Foreskin keratinocyte (primary cell): ENCODE measurements at places on chromosomes 1 and 21. TPM values are rescaled to one million over a fixed set of nuclear protein-coding genes. Genes with fewer than 3 reads are reported as not detected.

- no peak for DNase-seq
Observed at GRCh38 chr1:236363237-236363636, 30.8 kb upstream of the EDARADD start.

DNA sequence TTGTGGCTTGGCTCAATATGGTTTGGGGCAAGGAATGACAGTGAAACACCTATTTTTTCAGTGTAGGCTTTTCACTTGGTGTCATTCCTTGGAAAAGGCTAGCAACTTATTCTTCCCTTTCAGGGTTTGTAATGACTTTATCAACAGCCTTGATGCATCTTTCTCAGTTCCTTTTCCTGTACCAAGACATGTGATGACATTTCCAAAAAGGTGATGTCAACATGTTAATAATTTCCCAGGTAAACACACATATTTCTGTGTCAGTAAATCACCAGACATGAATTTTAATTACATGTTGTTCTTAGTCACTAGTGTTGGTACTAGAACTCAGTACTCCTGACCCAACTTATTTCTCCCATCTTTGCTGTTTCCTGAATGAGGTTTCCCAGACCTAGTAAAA, 37.8 kb upstream of the RRP15 start:
- no peak for DNase-seq

DNA sequence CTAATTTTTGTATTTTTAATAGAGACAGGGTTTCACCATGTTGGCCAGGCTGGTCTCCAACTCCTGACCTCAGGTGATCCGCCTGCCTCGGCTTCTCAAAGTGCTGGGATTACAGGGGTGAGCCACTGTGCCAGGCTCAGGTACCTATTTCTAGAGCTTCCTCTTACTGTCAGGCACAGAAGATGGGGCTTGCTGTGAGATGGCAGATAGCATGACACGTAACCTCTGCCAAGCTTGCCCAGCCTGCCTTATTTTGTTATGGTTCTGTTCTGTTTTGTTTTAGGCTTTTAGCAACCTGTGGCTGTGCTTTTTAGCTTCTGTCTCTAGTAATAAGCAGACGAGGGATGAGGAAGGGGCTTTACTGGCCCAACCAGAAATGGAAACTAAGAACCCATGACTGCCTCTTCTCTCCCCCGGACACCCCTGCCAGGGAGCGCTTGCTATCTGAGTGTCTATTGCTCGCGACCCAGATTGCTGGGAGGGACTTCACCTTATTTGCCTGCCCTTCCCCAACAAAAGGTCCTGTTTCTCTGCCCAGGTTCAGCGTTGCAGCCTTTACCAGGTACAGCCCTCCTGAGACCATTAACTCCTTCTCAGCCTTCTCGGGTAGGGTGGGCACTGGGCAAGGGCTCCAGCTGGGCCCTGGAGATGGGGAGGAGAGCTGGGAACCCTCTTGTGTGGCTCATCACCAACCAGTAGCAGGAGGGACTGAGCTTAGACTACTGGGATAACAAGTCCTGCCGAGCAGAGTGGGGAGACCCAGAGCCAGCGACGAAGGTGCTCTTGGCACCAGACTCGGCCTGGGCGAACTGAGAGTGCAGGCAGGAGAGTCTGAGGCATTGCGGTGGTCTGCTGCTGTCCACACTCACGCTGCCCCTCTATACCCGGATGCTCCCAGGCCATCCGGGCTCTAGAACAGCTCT, 13.5 kb upstream of the LGR6 start:
- no peak for DNase-seq

- DNase-seq: peak; percentile 41
Observed at GRCh38 chr1:99481391-99481996, 164.4 kb upstream of the PALMD start.

DNA sequence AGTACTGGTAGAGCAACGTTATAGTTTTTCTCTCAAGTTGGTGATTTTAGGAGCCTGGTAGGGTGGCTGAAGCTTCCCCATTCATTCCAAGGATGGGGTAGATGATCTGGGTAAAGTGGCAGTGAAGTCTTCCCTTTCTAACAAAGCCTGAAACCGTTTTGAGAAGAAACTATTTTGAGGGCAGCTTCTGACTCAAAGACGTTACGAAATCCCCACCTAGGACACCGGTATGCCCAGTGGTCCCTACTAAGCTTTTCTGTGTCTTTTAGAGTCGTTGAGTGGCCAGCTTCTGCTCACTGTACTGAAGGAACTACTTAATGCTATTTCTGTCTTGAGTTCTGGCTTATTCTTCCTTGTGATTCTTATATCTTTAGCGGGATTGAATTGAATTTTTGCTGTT, 1.4 kb downstream of the WDTC1 start:
- no peak for DNase-seq

DNA sequence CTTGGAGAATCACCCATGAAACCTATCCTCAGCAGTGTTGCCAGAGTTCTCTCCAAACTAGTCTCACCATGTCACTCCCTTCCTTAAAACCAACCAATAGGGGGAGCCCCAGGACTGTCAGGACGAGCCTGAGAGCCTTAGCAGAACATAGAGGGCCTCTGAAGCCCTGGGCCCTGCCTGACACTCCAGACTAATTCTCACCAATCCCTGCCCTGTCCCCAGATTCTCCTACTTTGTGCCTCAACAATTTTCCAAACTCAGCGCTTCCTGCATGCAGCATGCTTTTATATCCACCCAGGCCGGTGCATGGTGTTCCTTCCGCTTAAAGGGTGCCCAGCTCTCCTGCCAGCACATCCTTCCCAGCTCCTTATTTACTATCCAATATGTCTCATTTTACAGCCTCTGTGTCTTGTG, 42.7 kb downstream of the HSD3B1 start:
- DNase-seq: no peak

GRCh38 chr21:41582866-41583265, 74.9 kb upstream of the TMPRSS2 start:
- no peak for DNase-seq

DNA sequence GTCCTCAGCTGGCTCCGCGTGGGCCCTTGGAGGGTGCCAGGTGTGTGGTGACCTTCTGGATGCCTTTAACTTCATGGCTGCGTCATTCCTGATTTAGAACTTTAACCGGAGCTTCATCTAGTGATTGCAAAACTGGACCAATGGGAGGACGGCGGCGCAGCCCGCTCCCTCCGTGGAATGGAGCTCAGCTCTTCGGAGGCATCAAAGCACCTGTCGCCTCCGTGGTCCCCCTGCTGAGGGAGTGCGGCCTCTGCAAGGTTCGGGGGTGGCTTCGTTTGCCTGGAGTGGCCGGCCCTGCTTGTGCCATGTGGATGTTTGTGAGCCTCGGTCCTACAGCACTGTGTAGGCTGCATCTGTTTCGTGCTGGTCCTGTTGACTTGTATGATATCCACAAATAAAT, 14.2 kb downstream of the CSTB start:
- DNase-seq: no peak

- DNase-seq: no peak
Observed at GRCh38 chr1:228084325-228084724, 1.8 kb downstream of the ARF1 start.

GRCh38 chr1:84907095-84907827, 14.3 kb upstream of the LPAR3 start:
- peak; percentile 90 for DNase-seq

DNA sequence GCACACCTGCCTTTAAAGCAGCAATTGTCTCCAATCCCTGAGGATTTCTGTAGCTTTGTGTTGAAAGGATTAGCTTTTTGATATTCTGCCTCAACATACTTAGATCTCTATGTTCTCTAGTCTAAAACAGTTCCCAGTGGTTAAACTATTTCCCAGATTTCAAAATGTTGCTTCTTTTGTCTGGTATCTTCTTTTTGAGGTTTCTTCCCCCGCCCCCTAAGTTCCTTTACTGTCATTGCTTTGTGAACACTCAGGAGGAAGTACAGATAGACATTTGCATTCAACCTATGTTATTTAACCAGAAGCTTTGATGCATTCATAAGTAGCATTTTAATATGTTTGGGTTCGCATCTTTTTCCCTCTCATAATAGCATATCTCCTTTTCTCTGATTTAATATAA, 33.5 kb downstream of the CYYR1 start:
- no peak for DNase-seq

- no peak for DNase-seq
Observed at GRCh38 chr1:40247655-40248054, at the start of gene TMCO2. TMCO2 (plus strand) TSS chr1:40247937; CDS start chr1:40247994, 57 bp downstream.

Gene CD160
- polyA plus RNA-seq: not detected in 2 replicates

Gene WNT3A
- polyA plus RNA-seq: 0.02 and 0.07 TPM in 2 replicates

Gene GMEB1
- 5.4 and 6.1 TPM in 2 replicates for polyA plus RNA-seq

Gene INSRR
- polyA plus RNA-seq: not detected in 2 replicates

Gene LMX1A
- not detected in 2 replicates for polyA plus RNA-seq

Gene CHRM3
- polyA plus RNA-seq: not detected in 2 replicates
